ENCODE measurements at places on chromosomes 3 and 15.

GRCh38 chr3:151766454-151766853, 32.7 kb downstream of the AADACL2 start:
- no peak for DNase-seq

DNA sequence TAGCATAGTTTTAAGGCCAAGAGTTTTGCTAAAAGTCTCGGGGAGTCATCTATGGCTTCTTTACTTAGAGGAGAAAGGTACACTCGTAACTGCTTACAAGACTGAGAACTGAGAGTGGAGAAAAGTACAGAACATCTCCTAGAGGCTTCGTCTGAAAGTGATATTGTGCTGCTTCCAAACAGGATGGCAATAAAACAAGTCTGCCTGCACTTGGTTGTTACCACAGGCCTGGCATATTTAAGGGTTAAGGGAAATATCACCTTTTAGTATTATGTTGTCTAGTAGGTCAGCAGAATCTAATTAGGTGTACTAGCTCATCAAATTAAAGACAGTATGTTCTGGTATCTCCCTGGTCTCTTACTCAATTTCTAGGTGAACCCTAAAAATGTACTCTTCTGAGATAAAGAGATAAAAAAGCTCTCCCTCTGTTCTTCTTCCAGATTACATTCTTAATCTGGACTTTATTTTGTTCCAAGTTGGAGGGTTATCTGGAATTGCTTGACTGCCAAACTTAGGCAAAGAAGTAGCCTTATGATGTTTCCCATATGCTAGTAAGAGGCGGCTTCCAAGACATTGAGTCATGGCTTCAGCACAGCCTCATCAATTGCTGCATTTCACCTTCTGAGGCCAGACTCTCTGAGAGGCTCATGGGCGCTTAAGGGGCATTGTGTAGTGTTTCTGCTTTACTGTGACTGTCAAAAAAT, 181.3 kb downstream of the LSAMP start:
- peak; percentile 57 for DNase-seq

DNA sequence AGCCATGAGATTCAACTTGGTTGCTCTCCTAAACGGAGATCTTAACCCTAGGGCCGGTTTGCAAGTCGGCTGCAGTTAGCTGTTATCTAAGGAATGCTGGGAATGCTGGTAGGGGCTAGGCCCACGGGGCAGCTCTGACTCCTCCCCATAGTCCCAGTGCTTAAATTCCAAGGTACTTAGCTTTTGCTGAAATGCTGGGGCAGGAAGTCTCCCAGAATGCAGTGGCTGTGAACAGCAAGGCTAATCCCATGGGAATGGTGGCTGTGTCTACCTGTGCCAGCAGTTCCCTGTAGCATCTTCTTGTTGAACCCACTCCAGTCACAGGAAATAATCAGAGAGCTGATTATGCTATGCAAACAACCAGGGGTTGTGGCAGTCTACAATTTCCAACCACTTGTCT, 102.5 kb upstream of the TJP1 start:
- DNase-seq, result peak; percentile 66

GRCh38 chr15:75353604-75354003, 6.8 kb downstream of the NEIL1 start:
- no peak for DNase-seq

DNA sequence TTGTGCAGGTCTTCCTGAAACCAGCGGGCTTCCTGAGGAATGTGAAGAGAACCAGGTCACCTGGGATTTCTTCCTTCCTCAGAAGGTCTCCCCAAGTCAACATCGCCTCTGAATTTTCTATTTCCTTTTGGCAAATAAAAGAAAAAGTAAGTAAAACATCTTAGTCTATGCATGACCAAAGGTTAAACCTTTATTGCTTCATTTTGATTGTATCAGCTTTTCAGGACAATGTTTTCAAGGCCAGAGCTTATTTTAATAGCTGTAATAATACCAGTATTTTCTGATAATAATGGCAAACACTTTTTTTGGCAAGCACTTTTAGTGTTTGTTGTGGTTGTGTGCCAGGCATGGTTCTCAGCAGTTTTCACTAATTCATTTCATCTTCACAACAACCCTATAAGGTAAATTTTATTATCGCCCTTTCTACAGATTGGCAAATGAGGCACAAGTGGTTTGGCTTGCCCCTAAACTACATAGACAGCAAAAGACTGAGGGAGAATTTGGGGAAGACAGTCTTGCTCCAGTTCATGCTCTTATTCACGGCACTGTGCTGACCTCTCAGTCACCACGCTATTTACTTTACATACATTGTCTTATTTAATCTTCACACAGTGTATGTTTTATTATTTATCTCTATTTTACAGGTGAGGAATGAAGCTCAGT, 110.4 kb downstream of the RPL22L1 start:
- no peak for DNase-seq

GRCh38 chr15:73892446-73893226, 19.3 kb downstream of the TBC1D21 start:
- no peak for DNase-seq

GRCh38 chr15:77538793-77539497, 93.8 kb downstream of the LINGO1 start:
- DNase-seq, result no peak

DNA sequence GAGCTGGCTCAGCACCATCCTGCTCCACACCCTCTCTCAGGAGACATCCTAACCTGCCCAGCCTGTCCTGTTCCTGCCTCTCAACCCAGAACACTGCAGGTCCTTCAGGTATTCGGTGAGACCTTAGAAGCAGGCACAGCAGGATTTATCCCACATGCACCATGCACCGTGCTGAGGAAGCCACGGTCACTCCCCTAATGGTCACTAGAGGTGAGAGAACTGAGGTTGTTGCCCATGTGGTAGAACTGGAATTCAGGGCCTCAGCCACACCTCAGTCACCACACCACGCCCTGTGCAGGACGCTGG, 36.9 kb downstream of the APBA2 start:
- DNase-seq, result no peak

GRCh38 chr3:146072824-146073223, 88.2 kb downstream of the PLOD2 start:
- DNase-seq, result peak; percentile 13

DNA sequence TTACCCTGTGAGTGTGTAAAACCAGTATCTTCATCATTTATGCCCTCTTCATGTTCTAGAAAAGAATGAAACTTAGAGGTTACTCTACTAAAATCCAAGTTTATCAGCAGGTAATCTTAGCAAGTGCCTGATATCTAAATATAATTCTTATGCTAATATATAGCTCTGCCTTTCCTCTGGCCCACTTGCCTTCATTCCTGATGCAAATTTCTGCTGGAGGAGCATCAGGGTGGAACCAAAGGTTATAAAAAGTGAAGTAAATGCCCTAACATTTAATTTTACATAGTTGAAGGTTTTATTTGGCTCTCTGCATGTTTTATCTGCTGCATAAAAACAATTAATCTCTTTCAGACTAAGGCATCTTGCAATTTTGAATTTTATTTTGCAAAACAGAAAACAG, 936.2 kb downstream of the ROBO2 start:
- DNase-seq, result no peak

- no peak for DNase-seq
Measured at GRCh38 chr3:100348727-100349126, 14.2 kb downstream of the NIT2 start.

GRCh38 chr3:98885851-98886250, 15.6 kb downstream of the DCBLD2 start:
- DNase-seq, result no peak

- DNase-seq, result no peak
Measured at GRCh38 chr15:85030301-85030929, 48.8 kb downstream of the PDE8A start.

DNA sequence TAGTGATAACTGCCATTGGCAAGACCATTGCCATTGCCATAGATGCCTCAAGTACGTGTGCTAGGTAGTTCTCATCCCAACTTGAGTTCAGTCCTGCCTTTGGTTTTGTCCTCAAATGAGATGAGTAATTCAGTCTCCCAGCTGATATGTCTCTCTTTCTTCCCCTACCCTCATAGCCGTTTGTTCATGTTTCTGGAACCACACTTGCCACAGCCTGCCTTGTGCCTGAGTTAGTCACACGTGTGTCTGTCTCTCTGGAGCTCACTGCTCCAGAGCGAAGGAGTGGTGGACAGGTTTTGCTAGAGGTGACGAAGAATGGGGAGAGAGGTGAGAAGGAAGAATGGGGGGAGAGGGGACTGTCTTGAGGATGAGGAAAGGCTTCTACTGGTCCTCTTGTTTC, 88.0 kb upstream of the IGF1R start:
- no peak for DNase-seq

Data from fibroblast of skin of left quadriceps (primary cell).